GM12864 (cell line): ENCODE measurements at places on chromosomes 3 and 15.

DNA sequence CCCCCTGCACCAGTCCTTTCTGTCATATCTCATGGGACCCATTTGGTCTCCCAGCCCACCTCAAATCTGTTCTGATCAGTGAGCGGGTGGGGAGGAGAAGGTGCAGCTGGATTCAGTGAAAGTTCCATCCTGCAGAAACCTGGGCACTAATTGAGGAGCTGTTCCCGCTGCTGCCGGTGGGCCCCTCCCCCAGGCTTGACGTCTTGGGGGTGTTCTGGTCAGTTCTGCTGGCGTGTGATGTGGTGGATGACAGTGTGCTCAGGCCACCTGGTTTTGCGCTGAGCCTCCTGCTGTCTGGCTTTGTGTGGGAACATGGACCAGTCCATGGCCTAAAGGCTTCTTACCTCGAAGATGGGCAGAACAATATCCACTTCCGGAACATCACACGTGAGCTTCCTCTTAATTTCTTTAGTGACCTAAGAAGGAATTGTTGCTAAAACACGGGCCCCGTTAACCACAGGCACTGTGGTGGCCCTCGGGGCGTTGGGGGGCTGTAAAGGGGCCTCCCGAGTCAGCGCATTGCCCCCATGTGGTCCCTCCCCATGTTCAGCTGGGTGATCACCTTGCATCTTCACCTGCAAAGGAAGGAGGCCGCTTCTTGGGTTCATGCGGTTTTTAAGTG lies 59.7 kb downstream of the RGMA start:
- DNase-seq = no peak

- no peak for DNase-seq
These were observed 56.1 kb upstream of the SKIL start for GRCh38 chr3:170301405-170301804.

GRCh38 chr15:45182996-45183395 lies 4.8 kb downstream of the SHF start:
- no peak for DNase-seq

GRCh38 chr15:94582368-94582767 lies 351.0 kb downstream of the MCTP2 start:
- no peak for DNase-seq

DNA sequence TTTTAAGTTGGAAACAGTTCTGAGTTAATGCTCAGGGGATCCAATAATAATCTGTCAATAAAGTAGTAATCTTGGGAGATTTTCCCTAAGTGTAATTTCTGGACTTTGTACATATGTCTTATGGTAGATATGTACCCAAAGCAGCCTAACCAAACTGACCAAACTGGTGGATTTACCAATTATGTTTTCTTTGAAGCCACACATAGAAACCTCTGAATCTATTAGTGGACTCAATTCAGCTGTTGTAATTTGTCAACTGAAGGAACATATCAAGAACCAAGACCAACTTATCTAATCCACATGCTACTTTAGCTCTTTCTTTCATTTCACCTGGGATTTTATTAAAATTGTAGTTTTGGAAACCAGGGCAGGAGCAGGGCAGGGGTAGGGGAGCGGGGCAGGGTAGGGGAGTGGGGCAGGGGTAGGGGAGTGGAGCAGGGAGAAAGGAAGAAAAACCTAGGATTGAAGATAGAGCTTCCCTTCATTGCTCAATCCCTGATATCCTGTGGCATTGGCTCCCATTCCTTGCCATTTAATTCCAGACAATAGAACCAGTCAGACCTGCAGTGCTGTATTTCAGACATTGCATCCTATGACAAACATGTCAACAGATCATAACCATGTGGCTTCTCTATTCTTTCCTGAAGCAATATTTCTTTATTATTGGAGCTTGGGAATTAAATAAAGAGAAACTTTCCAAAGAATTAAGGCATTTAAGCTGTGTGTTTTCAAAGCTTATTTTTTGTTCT lies 101.8 kb downstream of the NFKBIZ start:
- no peak for DNase-seq

GRCh38 chr15:29788433-29789034 lies 33.7 kb downstream of the TJP1 start:
- no peak for DNase-seq
